A172 (cell line): ENCODE measurements at places on chromosomes 5 and 9.

DNA sequence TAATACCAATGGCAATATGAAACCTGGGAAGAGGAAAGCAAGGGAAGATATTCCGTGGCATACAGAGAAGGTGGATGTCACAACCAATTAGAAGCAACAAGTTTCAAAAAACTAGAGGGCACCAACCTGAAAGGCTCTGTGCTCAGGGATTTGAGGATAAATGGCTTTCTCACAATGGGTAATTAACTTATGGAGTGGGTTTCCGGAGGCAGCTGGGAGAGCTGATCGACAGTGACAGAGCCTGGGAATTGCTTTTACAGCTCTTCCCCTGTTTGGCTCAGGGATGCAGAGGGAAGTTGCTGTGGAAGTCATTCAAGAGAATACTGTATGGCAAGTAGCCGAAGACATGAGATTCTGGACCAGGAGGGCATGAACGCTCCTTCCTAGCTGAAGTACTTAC, 237.0 kb downstream of the KIF4B start:
- no peak for DNase-seq

GRCh38 chr5:139635606-139636206, 12.4 kb upstream of the CXXC5 start:
- peak; percentile 98 for DNase-seq

DNA sequence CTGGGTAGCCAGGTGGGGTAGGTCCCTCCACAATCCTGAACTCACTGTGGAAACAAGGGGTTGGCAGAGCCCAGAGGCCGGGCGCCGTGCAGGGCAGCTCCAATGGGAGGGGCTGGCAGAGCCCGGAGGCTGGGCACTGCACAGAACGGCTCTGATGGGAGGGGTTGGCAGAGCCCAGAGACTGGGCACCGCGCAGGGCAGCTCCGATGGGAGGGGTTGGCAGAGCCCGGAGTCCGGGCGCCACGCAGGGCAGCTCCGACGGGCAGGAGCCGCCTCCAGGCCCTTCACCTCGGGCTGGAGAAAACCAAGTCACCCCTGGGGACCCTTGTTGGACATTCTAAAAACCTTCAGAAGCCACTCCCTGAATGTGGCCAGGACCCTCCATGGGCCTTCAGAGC, 9.3 kb downstream of the NACC2 start:
- DNase-seq: no peak

GRCh38 chr9:135267191-135267809, 179.8 kb downstream of the OLFM1 start:
- no peak for DNase-seq
